Tibial artery (tissue), 4 donors: ENCODE measurements at places on chromosomes 3 and 15.

DNA sequence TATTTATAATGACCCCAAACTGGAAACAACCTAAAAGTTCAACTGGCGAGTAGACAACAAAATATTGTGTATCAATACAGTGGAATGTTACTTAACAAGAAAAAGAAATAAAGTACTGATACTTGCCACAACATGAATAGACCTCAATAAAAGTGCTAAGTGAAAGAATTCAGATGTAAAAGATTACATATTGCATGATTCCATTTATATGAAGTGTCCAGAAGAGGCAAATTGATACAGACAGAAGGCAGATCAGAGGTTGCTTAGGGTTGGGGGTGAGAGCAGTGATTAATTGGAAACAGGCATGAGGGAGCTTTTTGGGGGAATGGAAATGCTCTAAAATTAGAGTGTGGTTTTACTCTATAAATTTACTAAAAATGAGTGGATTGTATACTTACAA, 183.3 kb downstream of the SATB1 start:
- DNase-seq: no peak

DNA sequence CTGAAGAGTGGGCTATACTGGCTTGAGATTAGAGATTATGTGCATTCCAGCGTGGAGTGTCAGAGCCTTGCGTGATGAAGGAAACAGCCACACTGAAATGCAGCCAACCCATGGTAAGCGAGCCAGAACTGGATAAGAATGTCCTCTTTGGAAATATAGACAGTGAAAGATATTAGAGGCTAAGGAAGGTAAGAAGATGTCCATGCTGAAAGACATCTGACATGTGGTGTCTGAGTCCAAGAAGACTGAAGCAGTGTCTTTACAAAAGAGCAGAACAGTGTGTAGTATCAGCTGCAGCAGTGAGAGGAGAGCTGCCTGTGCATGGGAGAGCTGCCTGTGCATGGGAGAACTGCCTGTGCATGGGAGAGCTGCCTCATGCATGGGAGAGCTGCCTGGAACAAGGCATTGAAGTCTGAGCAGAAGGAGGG, 672.2 kb downstream of the DIPK2A start:
- DNase-seq: no peak

DNA sequence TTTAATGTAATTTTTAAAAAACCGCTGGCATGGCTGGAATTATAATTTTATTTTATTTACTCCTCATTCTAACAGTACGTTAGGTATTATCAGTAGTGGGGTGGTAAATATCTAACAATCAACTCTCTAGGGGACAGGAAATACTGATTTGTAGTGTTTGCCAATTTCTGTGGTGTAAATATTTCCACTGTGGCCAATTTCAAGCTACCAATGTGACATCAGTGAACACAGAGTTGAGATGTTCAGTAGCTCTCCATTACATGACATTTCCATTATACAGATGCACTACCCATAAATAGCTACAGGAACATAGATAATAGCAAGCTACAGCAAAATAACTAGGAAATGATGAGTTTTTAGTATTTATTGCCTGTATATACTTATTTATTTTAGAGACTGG, 10.0 kb upstream of the ARL8B start:
- no peak for DNase-seq

GRCh38 chr15:75985971-75986370, 26.3 kb downstream of the NRG4 start:
- DNase-seq: no peak

- DNase-seq: no peak
Observed at GRCh38 chr3:47578119-47578632, 489 bp downstream of the CSPG5 start.

- no peak for DNase-seq
Observed at GRCh38 chr15:67091071-67091979, 25.9 kb downstream of the SMAD3 start.

- DNase-seq: no peak
Observed at GRCh38 chr15:71228403-71228802, 113.1 kb downstream of the THSD4 start.

GRCh38 chr3:52827866-52828376, 2.6 kb downstream of the ITIH4 start:
- no peak for DNase-seq

DNA sequence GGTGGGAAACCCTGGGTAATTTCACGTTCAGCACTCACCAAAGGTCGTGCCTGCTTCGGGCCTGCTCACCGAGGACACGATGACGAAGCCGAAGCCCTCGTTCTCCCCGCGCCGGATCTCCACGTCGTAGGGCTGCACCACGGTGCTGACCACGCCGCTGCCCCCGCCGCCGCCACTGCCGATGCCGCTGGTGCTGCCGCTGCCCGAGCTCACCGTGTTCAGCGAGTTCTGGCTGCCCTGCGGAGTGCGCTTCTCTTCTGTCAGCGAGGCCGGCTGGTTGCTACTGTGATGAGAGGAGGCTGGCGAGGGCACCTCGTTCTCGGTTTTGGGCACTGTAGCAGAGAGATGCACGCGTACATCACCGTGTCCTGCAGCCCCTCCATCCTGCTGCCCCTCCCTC, 659.5 kb downstream of the MAGI1 start:
- no peak for DNase-seq

DNA sequence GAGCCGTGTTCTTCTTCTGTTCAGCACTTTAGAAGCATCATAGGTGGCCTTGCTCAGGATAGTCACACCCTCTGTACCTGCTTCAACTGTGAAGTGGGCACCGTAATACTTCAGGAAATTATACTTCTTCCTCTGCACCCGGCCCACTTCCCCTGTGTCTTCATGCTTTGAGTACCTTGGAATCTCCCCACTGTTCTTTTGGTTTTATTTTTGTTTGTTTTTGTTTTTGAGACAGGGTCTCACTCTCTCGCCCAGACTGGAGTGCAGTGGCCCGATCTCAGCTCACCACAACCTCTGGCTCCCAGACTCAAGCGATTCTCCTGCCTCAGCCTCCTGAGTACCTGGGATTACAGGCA, 1.7 kb downstream of the P2RY14 start:
- no peak for DNase-seq

- DNase-seq: no peak
Observed at GRCh38 chr3:8900869-8901268, 62.4 kb downstream of the RAD18 start.

DNA sequence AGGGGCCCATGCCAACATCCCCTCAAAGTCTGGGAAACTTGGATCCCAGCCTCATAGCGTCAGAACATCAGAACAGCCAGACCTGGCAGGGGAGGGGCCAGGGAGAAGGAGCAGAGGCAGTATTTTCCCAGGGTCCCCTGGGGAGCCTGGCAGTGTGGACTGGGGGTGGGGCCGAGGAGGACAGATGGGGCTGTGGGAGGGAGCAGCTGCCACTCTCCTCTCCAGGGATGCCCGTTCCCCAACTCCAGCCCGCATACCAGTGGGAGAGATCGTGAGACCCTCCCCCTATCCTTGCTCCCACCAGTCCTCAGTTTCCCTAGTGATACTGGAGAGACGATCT, 6.5 kb upstream of the DNAJB8 start:
- no peak for DNase-seq

- no peak for DNase-seq
Observed at GRCh38 chr3:40940651-40941050, 258.7 kb upstream of the CTNNB1 start.

DNA sequence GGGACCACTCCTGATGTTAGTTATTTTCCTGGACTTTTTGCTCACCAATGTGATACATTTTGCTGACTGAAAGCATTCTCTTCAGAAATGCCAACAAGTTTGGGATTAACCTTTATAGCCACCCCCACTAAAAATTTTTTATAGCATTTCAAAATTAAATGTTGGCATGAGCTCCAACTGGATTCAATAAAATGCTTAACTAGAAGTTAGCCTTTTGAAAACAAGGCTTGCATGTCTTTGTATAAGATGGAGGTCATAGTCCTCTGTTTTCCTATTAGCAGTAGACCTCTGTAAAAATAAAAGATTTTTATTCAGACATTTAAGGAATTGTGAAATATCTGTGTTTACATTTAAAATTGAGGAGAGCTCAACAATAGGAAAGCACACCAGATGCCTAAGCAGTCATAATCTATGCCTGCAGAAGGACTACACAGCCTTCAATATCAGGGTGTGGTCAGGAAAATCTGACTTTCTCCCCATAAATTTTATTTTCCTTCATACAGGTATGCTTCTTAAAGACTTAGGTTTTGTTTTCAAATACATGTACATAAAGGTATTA, 87.2 kb downstream of the DNAJC13 start:
- DNase-seq: no peak

- DNase-seq: no peak
Observed at GRCh38 chr3:126067959-126068358, 16.0 kb downstream of the SLC41A3 start.

DNA sequence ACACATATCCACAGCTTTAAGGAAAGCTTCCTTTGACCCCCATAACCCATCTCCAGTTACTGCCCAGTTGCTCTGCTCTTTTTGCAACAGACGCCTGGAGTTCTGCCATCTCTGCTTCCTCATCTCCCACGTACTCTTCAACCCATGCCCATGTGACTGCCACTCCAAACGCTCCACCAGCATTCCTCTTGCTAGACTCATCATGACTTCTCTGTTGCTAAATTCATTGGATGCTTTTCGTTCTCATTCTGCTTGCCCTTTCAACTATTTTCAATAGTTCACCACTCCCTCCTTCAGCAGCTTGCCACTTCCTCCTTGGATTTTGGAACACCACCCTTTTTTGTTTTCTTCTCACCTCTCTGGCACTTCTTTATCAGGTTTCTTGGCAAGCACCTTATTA, 2.7 kb upstream of the KNSTRN start:
- DNase-seq: peak; percentile 77

GRCh38 chr3:23431764-23432163, 228.6 kb downstream of the UBE2E2 start:
- DNase-seq: no peak

DNA sequence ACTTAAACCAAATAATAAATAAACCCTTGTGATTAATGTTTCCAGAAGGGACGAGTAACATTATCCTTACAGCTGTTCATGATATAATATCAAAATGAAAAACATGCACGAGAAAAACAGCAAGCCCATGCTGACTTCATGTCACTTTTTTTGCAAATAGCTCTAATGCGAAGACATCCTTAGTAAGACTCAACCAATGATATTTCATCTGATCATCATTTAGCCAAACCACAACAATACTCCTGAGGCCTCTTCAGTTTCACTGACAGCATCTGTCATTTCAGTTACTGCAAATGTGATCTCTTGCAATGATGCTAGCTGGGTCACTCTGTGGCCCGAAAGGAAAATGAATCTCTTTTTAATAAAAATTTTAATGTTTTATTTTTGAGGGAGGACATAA, 74.0 kb downstream of the POLR2M start:
- no peak for DNase-seq

DNA sequence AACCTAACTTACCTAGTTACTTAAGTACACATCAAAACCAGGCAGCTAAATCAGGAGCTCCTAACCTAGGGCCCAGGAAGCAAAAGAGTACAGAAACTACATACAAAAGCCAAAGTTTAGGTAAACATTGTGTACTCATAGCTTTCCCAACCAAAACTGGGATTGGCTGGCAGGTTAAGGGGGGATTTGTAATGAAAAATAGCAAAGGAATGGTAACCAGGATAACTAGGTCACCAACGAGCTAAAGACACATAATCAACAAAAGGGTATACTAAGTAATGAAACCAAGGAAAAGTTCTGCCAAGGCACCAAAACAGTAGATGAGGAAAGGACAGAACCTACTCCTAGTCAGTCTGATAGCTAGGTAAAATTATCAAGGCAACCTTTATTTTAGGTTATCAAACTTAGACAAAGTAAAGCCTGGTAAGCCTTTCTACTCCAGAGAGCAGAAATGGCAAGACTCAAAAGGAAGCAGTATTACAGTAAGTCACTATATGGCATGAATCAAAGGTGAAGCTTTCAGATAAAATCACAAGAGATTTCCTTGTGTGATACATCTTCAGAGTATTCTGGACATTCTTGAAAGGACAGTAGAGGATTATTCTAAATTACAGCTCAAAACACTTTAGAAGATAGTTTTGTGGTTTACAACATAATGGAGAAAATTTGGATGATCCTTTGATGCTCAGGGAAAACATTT, 10.2 kb downstream of the TRA2B start:
- no peak for DNase-seq

GRCh38 chr3:47414161-47414564, 33.3 kb downstream of the PTPN23 start:
- DNase-seq: no peak

- DNase-seq: no peak
Observed at GRCh38 chr3:127744875-127745274, 72.1 kb downstream of the ABTB1 start.

DNA sequence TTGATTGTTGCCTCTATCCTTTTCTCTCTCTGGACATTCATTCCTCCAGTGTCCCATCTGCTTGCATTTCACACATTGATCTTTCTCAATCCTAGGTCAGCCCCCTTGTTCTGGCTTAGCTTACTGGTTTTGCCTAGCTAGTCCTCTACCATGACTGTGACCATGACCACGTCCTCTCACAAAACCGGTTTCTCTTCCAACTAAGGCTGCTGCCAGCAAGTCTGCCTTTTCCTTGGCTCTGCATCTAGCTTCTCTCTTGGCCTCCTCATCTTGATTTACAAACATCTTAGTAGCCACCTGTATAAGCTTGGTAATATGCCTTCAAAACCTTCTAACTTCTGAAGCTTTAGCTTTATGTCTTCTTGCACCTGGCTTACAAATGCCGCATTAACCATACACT, 167.2 kb downstream of the STXBP5L start:
- no peak for DNase-seq

- DNase-seq: no peak
Observed at GRCh38 chr3:193960487-193961274, 175.3 kb upstream of the HES1 start.

- no peak for DNase-seq
Observed at GRCh38 chr3:127207727-127208482, 15.0 kb downstream of the PRR23E start.

GRCh38 chr3:112763258-112763657, 83.4 kb downstream of the CD200R1L start:
- DNase-seq: no peak

GRCh38 chr15:57158589-57158988, 217.7 kb upstream of the CGNL1 start:
- no peak for DNase-seq

GRCh38 chr15:83656943-83657528, 3.1 kb downstream of the ADAMTSL3 start:
- no peak for DNase-seq

- no peak for DNase-seq
Observed at GRCh38 chr3:140316868-140317400, 360.9 kb upstream of the TRIM42 start.

DNA sequence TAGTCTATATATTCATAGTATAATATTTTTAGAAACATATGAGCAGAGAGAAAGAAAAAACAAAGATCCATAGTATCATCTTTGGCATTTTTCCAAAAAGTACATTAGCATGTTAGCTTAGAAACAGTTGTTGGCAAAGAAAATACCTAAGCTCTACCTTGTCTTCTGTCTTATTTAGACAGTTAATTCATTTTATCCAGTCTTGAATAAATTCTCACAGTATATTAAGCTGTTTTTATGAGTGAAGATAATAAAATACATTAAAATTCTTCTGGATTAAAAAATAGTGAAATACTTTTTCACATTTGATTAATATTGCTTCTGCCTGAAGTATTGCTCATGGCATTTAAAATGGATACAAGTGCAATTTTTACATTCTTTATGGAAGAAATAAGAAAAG, 145.2 kb downstream of the ZIC1 start:
- DNase-seq: no peak

- DNase-seq: no peak
Observed at GRCh38 chr15:85984241-85984640, 95.4 kb upstream of the AGBL1 start.

GRCh38 chr3:133937756-133938601, 42.3 kb upstream of the RAB6B start:
- peak; percentile 52 for DNase-seq

GRCh38 chr15:74723754-74724334, 1.5 kb downstream of the CYP1A1 start:
- no peak for DNase-seq

- DNase-seq: peak; percentile 45
Observed at GRCh38 chr15:56869573-56869972, 48.9 kb upstream of the TCF12 start.
